Breast epithelium (tissue), 4 donors: ENCODE measurements at places on chromosomes 7 and 10.

DNA sequence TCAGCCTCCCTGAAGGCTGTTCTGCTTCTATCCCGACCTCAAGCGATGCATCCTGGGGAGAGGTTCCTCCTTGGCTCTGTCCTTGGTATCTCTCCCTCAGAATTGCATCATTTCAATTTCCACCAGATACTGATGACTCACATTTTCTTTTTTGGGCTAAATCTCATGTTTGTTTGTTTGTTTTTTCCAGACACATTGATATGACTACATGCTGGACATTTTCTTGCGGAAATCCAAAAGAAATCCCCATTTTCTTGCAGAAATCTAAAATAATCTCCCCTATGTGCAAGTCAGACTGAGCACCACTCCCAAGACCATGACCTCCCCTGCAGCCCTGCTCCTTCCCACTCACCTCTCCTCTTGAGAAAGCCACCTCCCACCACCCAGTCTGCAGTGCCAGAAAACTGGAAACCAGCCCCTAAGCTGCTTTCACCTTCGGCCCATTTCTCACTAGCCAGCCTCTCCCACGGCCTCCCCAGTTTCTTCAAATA is 260.2 kb upstream of the PRKCQ start:
- H3K36me3 ChIP-seq, result no peaks in the 10 kb centered on the region
- DNase-seq, result no peak
- no peak overlapping the region for H3K4me3 ChIP-seq
- H3K27me3 ChIP-seq, result no peaks in the 10 kb centered on the region

GRCh38 chr7:141550386-141551093 is 670 bp upstream of the AGK start:
- peak; percentile 21 for DNase-seq
- no peaks in the 10 kb centered on the region for H3K36me3 ChIP-seq
- peak overlapping the region; percentile 74 for H3K4me3 ChIP-seq
- no peaks in the 10 kb centered on the region for H3K27me3 ChIP-seq
- peak overlapping the region; percentile 83 for H3K27ac ChIP-seq

DNA sequence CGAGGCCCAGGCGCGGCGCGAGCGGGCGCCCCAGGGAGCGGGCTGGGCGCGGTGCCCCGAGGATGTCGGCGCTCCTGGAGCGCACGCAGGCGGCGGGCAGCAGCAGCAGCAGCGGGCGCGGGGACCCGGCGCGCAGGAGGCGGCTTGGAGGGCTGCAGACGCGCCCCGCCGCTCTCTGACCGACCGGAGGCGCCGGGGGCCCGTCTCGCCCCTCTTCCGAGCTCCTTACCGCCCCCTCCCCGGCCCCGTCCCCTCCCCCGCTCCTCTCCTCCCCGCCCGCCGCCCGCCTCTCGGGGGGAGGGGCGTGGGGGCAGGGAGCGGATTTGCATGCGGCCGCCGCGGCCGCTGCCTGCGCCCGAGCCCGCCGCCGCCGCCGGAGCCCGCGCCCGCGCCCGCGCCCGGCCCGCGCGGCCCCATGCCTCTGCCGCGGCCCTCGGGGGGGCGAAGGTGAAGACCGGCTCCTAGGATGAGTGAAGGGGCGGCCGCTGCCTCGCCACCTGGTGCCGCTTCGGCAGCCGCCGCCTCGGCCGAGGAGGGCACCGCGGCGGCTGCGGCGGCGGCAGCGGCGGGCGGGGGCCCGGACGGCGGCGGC is at the start of gene NRG3:
TSS of gene NRG3 (plus strand) at position 320 of the 592 bp plus-strand sequence.
- H3K27ac ChIP-seq, result no peak within 1 kb of the TSS
- H3K4me3 ChIP-seq, result peak within 1 kb of the TSS; percentile 22
- H3K36me3 ChIP-seq, result no peaks in the 10 kb centered on the region
- no peaks in the 10 kb centered on the region for H3K4me1 ChIP-seq
- peaks cover 3% of the 10 kb centered on the region for H3K27me3 ChIP-seq

DNA sequence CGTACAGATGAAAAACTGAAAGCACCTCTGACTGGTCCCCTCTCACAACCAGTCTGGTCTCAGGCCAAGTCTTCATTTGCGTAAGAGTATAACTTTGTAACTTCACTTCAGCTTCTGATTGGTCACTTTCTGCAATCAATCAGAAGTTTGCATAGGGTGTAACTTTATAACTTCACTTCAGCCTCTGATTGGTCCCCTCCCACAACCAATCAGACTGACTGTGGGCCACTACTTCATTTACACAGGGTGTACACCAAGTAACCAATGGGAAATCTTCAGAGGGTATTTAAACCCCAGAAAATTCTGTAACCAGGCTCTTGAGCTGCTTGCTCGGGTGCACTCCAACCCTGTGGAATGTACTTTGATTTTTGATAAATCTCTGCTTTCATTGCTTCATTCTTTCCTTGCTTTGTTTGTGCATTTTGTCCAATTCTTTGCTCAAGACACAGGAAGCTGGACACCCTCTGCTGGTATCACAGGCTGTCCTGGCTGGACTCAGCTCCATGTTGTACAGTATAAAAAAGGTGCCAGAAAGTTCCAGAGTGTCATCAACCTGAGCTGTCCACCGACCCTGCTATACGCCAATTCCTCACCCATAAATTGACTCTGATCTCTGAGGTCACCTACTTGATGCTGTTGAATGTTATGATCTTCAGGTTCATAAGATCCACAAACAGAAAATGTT is 74.5 kb downstream of the COBL start:
- no peaks in the 10 kb centered on the region for H3K27me3 ChIP-seq
- H3K27ac ChIP-seq, result no peak overlapping the region
- no peaks in the 10 kb centered on the region for H3K4me1 ChIP-seq
- no peak for DNase-seq
- no peaks in the 10 kb centered on the region for H3K36me3 ChIP-seq
- H3K4me3 ChIP-seq, result no peak overlapping the region

DNA sequence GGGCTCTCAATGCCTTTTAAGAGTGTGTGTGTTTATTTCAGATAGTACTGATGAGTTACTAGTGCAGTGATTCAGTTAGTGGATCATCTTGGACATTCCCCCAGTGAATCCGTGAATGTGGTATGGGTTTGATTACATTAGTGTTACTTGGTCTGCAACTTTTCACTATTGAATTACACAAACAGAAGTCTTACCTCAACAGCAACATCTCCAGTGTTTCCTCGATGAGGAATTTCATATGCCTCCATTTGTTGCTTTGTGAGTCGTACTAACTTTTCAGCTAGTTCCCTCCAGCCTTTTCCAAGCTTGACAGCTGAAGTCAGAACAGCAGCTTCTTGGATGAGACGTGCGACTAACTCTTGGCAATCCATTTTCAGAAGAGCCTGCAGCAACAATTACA is 63.2 kb downstream of the MACC1 start:
- no peaks in the 10 kb centered on the region for H3K27me3 ChIP-seq
- no peaks in the 10 kb centered on the region for H3K36me3 ChIP-seq
- no peak for DNase-seq
- H3K27ac ChIP-seq, result no peak overlapping the region

- no peaks in the 10 kb centered on the region for H3K27me3 ChIP-seq
- DNase-seq, result no peak
- H3K4me3 ChIP-seq, result no peak overlapping the region
- no peaks in the 10 kb centered on the region for H3K36me3 ChIP-seq
- no peaks in the 10 kb centered on the region for H3K4me1 ChIP-seq
Measured at GRCh38 chr7:133164498-133164897, 82.6 kb upstream of the CHCHD3 start.

- no peaks in the 10 kb centered on the region for H3K36me3 ChIP-seq
- H3K27me3 ChIP-seq, result no peaks in the 10 kb centered on the region
- DNase-seq, result no peak
- H3K27ac ChIP-seq, result peak overlapping the region; percentile 80
- H3K4me1 ChIP-seq, result no peaks in the 10 kb centered on the region
Measured at GRCh38 chr10:113045147-113046055, 95.4 kb downstream of the TCF7L2 start.

DNA sequence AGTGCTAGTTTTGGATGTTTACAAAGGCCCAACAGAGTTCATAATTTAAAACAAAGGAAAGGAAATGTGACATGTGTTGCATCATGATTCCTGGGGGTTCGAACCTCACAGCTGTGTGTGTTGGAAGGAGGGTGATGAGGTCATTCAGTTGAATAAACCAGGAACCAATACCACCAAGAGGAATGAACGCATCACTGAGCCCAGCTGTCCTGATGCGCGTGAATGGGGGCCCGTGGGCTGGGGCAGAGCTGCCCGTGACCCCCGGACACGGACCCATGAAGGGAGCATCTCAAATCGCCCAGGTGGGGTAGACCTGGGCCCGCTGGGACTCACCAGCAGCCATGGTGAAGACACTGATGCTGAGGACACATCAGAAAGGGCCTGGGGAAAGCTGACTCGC is 33.0 kb downstream of the BRI3 start:
- H3K4me3 ChIP-seq, result no peak overlapping the region
- H3K27ac ChIP-seq, result no peak overlapping the region
- no peaks in the 10 kb centered on the region for H3K4me1 ChIP-seq
- no peaks in the 10 kb centered on the region for H3K36me3 ChIP-seq
- no peak for DNase-seq

DNA sequence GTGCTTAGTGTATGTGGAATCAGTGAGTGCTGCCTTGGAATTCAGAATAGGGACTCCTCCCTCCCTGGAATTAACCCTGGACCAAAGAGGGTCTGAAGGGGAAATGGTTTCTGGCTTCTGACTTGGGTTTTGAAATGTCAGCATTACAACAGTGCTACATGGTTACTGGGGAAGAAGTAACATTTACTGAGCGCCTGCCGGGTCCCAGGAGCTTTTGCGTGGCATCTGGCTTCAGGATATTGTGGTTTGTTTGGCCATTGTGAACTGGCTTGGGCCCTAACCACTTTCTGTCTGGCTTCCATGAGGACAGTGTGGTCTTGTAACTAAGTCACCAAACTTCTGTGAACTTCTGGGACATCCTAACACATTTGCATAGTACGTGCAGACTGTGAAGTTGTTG is 21.3 kb downstream of the TSPAN15 start:
- no peaks in the 10 kb centered on the region for H3K27me3 ChIP-seq
- H3K4me1 ChIP-seq, result no peaks in the 10 kb centered on the region
- H3K4me3 ChIP-seq, result no peak overlapping the region
- H3K36me3 ChIP-seq, result no peaks in the 10 kb centered on the region

DNA sequence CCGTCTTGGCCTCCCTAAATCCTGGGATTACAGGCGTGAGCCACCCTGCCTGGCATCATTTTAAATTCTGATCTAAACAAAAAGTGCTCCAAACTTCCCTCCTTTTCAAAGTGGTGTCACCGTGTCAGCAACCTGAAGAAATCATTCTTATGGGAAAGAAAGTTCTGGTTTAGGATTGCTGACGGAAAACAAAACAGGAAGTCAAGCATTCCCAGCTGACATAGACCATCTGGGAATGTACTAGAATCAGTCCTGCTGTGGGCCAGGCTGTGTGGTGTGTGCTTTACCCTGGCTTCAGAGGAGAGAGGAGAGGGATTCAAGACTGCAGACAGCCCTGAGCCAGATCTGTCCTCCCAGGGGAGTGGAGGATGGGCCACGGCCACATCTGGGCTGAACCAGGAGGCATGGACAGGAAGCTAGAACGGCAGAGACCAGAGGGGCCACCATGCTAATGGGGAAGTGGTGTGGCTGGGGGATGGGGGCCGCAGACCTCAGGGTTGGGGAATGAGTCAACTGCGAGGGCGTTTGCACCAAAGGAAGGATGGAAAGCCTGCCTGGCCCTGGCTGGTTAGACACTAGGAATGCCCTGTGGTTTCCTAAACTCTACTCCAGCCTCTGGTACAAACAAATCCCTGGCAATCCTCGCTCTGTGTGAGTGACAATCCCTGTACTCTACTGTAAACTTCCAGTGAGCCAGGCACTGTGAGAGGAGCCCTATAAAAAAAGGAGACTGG is 16.7 kb upstream of the CLIP2 start:
- peak; percentile 34 for DNase-seq
- no peak overlapping the region for H3K4me3 ChIP-seq
- no peaks in the 10 kb centered on the region for H3K4me1 ChIP-seq
- H3K36me3 ChIP-seq, result no peaks in the 10 kb centered on the region

DNA sequence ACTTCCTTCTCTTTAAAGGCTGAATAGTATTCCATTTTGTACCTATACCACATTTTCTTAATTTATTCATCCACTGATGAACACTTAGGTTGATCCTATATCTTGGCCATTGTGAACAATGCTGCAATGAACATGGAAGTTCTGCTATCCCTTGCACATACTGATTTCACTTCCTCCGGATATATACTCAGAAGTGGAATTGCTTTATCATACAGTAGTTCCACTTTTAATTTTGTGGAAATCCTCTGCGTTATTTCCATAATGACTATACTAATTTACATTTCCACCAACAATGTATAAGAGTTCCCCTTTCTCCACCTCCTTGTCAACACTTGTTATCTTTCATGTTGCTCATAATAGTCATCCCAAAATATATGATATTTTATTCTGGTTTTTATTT is 312.6 kb downstream of the PLXDC2 start:
- no peak for DNase-seq
- no peaks in the 10 kb centered on the region for H3K27me3 ChIP-seq
- no peaks in the 10 kb centered on the region for H3K4me1 ChIP-seq
- H3K4me3 ChIP-seq, result no peak overlapping the region

GRCh38 chr7:90455163-90456030 is 14.0 kb upstream of the PTTG1IP2 start:
- no peak overlapping the region for H3K4me3 ChIP-seq
- H3K36me3 ChIP-seq, result no peaks in the 10 kb centered on the region
- H3K27ac ChIP-seq, result no peak overlapping the region
- no peaks in the 10 kb centered on the region for H3K4me1 ChIP-seq
- H3K27me3 ChIP-seq, result no peaks in the 10 kb centered on the region

DNA sequence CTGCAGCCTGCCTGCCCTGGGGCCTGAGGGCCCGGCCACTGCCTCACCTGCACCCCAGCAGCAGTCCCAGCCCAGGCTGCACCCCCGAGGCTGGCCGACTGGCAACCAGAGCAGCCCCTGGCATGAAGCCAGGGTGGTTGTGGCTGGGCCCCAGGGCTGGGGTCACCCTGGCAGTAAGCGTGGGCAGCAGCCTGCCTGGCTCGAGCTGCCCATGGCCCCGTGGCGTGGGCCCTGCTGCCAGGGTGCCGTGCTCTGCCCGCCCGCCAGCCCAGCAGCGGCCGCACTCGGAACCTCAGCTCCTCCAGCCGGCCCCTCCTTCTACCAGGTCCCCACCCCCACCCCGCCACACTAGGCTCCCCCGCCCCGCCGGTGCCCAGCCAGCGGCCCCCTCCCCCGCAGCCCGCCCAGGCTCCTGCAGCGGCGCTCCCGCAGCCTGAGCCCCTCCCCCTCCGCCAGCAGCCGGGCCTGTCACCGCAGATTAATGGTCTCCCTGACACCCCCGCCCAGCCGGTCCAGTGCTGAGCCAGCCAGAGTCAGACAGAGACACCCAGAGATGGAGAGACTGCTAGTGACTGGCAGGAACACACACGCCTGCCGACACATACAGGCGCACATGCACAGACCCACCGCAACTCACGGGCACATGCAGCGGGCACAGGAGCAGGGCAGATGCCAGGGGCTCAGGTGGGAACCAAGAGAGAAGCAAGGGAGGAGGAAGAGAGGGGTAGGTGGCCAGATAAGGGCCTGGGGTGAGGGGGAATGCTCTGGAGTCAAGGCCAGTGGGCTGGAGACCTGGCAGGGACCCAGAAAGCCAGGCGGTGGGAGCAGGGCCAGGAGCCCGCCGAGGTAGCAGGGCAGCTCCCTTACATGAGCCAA is 22.4 kb downstream of the KCNH2 start:
- H3K27me3 ChIP-seq, result peaks cover 47% of the 10 kb centered on the region
- H3K4me1 ChIP-seq, result peaks cover 4% of the 10 kb centered on the region
- no peak overlapping the region for H3K27ac ChIP-seq
- no peaks in the 10 kb centered on the region for H3K36me3 ChIP-seq
- no peak for DNase-seq
- H3K4me3 ChIP-seq, result peak overlapping the region; percentile 48

GRCh38 chr10:30553626-30554439 is 75.7 kb downstream of the LYZL2 start:
- peak; percentile 59 for DNase-seq
- H3K4me1 ChIP-seq, result no peaks in the 10 kb centered on the region
- H3K27me3 ChIP-seq, result no peaks in the 10 kb centered on the region
